Psoas muscle (tissue), 8 donors: ENCODE measurements at places on chromosomes 5 and 9. TPM values are rescaled to one million over a fixed set of nuclear protein-coding genes. Genes with fewer than 3 reads are reported as not detected.
A peak's percentile ranks its signal among the peaks of the same experiment; 100 is the strongest.

Gene PCDHGA4
- polyA plus RNA-seq, result 0.14 TPM

Gene FAM78A
- polyA plus RNA-seq, result 4.3 TPM

Gene IFNA21
- polyA plus RNA-seq, result not detected

Gene DHFR
- 26.3 TPM for polyA plus RNA-seq

Gene ARSK
- polyA plus RNA-seq, result 8.5 TPM

Gene PTCH1
- polyA plus RNA-seq, result 7.4 TPM

Gene CERCAM
- 1.7 TPM for polyA plus RNA-seq

Gene SLC2A6
- polyA plus RNA-seq, result 1.8 TPM

Gene C6
- 0.13 TPM for polyA plus RNA-seq

Gene PANK3
- polyA plus RNA-seq, result 15.5 TPM

Gene PCDHGA5
- 0.07 TPM for polyA plus RNA-seq

DNA sequence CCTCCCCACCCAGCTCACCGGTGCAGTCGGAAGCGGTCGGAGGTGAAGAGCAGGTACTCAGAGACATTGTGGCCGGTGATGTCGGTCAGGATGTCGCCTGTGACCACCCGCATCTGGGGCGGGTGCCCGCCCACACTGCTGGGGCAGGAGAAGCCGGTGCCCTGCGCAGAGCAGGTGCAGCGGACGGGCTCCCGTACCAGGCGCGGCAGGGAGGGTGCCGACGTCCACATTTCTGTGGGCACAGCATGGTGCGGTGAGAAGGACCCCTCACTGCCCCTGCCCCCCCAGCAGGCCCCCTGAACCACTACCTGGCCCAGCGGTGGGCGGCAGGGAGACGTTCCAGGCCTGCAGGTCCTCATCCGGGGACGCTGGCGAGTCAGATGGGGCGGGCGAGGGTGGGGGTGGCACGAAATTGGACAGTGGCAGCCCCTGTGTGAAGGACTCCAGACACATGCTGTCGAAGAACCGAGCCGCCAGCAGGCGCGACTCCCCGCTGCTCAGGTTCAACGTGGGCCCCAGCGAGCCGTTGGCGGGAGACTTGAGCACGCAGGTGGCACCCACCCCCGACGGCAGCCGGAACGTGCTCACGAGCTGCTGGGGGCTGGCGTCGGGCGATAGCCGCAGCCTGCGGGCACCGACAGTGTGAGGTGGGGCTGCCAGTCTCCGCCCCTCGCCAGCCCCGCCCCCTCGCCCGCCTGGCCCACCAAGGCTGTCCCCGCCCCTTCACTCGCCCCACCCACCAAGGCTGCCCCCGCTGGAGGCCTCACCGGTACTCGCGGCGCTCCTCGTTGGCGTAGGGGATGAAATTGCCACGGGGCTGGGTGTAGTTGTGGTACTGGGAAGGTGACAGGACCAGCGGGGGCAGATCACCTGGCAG is 15.1 kb downstream of the ABCA2 start:
- no peak for DNase-seq

- DNase-seq, result no peak
Observed at GRCh38 chr9:69093471-69094103, 58.0 kb downstream of the FXN start.

DNA sequence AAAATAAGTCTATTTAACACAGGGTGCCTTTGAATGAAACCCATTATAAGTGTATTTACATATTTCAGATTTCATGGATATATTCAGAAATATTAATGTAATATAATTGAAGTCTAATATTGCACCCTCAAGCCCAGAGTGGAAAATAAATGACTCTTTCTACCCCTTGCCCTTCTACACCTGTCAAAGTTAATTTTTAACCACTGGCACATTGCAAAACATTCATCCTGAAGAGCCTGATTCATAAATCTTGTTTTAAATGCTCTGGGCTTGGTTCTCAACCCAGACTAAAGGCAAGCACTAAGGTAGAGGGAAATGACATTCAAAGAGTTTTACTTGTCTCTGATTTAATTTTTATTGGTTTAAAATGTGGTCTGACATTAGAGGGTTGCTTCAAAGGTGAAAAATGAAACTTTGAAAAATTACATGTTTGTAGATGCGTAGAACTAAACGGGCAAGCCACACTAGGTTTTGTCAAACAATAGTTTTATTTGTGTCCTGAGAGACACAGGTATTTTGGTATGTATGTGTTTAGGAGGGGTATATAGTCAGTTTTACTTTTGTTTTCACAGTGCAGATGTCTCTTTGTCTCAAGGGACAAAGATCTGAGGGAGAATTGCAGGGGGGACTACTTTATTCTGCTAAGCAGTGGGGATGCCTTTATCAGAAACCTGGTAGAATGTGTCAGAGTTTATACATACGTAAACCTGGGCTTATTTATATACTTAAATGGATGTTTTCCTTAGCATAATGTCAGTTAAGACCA is 69.7 kb downstream of the PIK3R1 start:
- DNase-seq, result no peak

DNA sequence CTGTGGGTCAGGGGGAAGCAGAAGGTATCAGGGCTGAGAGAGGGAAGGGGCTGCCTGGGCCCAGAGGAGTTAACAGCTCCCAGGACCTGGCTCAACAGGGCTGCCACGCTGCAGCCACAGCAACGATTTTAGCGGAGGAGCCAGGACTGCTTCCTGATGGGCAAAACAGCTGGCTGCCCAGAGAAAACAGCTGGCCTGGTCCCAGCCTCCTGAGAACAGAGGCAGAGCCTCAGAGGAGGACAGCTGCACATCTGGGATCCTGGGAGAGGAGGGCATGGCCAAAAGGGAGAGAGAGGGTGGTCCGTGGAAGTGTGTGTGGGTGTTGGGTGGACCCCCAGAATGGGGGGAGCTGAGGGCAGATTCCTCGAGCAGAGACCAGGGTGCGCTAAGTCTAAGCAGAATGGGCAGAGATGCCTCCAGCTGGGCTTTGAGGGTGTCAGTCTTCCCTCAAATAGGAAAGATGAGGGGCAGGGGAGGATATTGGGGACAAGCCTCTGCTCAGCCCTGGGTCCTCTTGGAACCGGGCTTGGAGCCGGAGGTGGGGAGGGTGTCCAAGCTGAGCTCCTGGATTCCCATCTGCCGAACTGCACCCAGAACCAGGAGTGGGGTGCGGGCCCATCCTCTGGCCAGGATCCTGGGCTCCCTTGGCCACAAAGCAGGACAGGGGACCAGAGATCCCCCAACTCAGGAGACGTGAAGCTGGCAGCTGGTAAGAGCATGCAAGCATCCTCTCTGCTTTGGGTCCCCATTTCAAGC is 9.1 kb upstream of the CERCAM start:
- no peak for DNase-seq

GRCh38 chr5:78791501-78792100 is 143.0 kb upstream of the LHFPL2 start:
- DNase-seq, result no peak

DNA sequence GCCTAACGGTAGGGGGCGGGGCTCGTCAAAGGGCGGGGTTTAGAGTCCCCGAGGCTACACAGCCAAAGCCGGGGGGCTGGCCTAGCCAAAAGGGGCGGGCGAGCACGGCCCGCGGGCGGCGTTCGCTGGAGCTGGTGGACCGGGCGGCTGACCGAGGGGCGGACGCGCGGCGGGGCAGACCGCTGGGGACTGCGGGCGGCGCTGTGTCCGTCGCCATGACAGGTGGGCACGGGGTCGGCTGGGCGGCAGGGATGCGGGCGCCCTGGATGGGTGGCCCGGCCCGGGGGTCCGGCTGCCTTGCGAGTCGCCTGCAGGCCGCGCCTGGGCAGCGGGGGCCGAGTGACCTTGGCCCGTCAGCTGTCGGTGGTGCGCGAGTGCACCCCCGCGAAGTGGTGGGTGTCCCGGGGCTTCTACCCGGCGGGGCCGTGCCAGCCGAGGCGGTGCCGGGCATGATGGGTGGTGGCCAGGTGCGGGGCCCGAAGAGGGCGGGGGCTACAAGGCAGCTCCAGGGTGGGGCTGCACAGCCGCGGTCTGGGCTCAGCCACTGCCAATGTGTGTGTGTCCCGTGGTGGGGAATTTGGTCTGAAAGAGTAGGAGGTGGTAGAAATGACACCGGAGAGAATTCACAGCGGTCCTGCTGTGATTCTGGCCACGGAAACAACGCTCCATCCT is at the start of gene CARD19:
TSS of gene CARD19 (plus strand) at position 87 of the 672 bp plus-strand sequence. CDS start at position 216, 129 bp downstream.
- DNase-seq, result peak; percentile 85

DNA sequence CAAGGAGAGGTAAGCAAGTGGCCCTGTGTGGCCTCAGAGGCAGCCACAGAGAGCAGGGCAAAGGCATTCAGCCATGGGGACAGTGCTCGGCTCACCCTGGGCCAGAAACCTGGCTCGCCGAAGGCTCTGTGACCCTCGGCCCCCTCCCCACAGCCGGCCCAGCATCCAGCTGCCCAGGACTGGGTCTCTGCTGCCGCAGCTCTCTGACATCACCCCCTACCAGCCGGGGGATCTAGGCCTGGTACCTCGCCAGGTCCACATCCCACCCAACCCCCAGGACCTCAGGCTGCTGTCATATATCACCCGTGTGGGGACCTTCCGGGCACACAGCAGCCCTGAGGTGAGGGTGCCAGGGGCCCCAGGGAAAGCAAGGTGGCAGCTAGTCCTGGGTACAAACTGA is 2.6 kb downstream of the PTRH1 start:
- no peak for DNase-seq

DNA sequence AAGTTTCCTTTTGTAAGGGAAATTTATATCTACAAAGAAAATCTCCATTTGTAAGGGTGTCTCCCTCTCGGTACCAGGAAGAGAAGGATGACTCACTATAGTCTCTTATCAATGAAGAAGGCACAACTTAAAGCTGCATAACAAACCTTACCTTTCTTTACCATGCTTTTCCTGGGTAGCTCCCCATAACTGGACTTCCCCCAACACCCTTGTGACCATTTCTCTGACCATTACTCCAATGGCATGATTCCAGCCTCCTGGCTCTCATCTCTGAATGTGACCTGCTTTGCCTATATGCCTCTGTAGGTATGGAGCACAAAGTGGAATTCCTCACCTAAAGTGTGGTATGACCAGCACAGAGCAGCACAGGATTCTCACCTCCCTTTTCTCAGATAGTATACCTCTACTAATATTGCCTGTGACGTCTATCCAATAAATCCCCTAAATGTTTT is 62.8 kb downstream of the GNA14 start:
- DNase-seq, result no peak

- DNase-seq, result no peak
Observed at GRCh38 chr5:40025586-40025985, 600.8 kb upstream of the DAB2 start.

DNA sequence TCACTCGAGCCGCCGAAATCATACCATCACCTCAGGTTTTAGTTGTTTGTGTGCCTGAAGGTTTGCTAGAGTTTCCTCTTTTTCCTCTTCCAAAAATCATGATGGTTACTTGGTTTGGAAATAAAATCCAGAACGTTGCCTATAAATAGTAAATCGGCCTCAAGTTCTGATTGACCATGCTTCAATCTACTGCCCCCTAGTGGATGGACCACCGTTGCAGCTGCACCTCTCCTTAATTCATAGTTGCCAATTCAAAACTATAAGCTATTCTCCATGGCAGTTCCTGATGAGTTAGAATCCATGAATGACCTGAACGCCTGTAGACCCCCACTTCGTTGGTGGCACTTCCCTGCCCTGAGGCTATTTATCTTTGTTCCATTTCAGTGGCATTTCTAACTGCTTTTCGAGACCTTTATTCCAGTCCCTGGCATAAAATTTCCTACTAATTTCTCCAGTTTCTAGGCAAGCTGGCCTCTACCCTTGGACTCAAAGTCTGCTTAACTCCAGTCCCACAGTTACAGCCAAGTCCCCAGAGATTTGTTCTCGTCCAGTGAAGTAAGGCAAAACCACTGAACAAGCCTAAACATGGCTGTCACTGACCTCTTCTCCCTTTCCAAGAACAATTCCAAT is 422.6 kb downstream of the EFNA5 start:
- peak; percentile 40 for DNase-seq

DNA sequence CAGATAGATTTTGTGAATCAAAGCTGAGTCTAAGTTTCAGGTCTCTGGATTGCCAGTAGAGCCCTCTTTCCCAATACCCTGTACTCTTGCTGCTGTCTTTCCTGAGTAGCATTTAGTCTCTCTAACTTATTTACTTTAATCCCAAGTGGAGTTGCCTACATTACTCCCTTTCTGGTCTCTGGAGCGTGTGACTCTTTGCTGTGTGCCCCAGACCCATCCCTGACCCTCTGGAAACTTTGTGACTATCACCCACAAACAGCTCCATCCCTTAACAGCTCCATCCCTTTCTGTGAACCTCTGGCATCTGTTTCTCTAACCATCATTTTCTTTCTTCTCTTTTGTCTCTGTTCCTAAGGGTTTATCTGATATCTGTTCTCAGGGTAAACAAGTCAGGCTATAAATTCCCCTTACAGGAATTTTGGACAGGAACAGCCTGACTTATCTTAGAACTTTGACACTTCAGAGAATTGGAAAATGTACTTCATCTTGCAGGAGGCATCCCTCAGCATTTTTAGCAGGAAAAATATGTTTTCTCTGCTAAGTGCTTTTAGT is 1167.1 kb upstream of the SEMA6A start:
- DNase-seq, result no peak

GRCh38 chr5:149345147-149345891 is at the start of gene GRPEL2:
TSS of gene GRPEL2 (plus strand) at chr5:149345499. CDS start at chr5:149345540, 41 bp downstream.
- DNase-seq, result peak; percentile 95

DNA sequence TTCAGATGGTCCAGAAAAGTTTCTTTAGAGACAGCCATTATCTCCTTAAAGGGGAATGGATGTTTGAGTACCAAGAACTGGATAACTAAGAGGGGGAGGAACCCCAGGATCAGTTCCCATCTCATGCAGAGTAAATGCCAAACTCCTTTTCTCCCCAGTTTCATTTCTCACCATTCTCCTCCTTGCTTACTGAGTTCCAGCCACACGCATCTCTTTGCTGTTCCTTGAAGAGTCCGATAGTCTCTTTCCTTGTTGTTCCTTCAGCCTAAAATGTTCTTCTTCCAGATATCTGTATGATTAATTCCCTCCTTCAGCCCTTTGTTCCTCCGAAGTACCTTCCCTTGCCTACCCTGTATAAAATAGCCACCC is 30.0 kb downstream of the KDM4C start:
- no peak for DNase-seq

GRCh38 chr5:137142346-137142745 is 356.8 kb downstream of the SPOCK1 start:
- DNase-seq, result no peak

GRCh38 chr5:178198706-178199105 is 5.6 kb upstream of the HNRNPAB start:
- no peak for DNase-seq

DNA sequence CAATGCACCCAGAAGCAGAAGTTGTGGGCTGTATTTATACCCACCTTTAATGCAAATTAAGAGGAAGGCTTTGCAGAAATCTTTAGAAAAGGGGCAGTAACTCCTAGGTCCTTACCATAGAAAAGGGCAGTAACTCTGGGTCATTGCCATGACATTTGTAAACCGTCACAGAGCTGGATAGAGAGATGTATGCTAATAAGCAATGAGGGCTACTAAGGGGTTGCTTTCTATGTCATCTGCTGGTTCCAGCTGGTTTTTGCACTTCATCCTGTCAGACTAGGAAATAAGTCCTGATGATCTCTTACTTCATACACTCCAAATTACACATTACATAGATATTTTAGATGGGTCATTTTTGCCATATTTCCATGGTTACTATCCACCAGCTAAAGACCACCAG is 299.1 kb upstream of the TYRP1 start:
- no peak for DNase-seq

DNA sequence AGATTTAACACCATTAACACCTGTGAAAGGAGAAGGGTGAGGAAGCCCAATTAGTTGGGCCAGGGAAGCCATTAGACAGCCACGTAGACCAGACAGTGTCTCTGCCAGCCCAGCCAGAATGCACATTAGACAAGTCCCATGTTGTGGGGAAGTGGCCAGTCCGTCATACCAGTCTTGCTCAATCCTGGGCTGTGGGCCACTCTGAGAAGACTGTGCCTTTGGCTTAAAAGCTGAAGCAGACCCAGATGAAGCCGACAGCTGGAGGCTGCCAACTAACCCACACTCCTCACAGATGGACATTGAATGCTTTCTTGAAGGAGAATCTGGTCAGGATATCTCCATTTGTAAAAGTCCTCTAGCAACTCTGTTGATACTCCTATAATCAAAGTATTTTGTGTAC is 128.5 kb downstream of the CHSY3 start:
- DNase-seq, result no peak
